ENCODE measurements at places on chromosomes 6 and 20.

- DNase-seq: peak; percentile 45
Measured at GRCh38 chr6:5507131-5507681, 245.9 kb downstream of the FARS2 start.

DNA sequence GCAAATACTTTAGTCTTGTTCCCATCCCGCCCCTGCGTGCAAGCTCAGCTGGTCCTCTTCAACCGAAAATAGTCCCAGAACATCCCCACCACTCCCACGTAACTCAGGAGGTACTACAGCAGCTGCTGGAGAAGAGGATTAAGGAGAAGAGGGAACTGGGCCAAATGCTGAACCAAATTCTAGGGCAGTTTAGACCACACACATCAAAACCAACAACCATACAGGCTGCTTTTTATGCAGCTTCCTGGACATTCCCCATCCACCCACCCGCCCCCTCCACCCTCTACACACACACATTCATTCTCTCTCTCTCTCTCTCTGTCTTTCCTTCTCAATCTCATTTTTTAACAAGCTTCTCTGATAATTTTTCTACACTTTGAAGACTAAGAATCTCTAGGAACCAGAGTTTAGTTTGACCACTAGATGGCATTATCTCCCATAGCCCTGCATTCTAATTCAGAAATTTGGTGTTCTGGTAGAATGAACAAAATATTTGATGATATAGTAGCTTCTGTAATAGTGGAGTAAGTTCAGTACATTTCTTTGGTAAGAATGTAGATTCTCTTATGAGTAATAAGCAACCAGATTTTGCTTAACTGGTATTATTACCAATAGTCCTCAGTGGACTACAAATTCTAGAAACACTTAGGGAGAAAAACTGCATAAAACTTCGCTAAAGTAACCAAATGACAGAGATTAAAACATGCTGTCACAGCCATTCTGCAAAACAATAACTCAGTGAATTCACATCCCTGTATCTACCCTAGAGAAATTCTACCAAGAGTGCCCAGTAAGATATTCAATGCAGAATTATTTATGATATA is 52.1 kb upstream of the BEND6 start:
- peak; percentile 56 for DNase-seq

- no peak for DNase-seq
Measured at GRCh38 chr20:22408521-22409402, 175.6 kb downstream of the FOXA2 start.

GRCh38 chr6:39515006-39515405 is 192.5 kb upstream of the KCNK16 start:
- no peak for DNase-seq

DNA sequence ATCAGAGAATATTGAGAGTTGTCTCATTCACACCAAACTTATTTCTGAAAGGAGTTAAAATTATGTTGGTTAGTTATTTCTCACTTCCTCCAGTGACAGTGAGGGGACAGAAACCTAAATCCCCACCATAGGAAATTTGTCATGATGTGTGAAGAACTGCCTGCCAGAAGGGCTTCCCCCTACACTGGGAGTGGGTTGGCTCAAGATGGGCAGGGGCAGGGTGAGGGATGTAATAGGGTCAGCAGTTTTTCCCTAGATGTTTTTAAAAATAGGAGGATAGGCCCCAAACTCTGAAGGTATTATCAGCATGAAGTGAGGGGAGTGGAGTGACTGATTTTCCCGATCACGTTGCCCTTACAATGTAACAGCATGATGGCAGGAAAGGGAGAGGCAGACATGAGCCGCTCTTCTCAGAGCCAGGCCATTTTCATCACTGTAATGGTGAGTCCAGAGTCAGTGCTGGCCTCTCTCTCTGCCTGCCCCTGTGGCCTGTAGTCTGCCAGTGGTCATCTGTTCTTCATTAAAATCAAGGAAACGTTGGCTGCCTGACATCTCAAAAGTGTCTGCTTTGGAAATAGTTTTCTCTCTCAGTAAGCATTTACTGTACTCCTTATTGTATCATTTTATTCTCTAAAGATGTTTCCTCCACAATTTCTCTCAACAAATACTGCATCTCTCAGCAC is 59.8 kb upstream of the SYNJ2 start:
- DNase-seq: no peak

- no peak for DNase-seq
Measured at GRCh38 chr20:49999329-49999728, 16.5 kb downstream of the SNAI1 start.

DNA sequence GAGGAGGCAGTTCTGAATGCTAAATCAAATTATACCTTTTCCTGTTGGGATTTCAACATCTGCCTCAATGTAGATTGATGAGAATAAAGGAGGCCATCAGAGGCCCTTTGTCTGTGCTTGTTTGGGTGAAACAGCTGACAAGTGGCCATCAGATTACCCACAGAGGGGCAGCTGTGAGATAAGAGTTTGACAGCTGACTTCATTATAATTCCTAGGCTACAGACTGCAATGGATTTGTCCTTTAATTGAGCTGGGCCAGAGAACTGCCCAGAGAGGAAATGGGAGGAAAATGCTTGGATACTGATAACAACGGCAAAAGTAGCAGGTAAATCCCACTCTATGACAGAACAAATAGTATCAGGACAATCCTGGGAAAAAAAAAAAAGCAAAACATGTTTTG is 649.4 kb downstream of the HDGFL1 start:
- no peak for DNase-seq

GRCh38 chr6:152474354-152474753 is 162.8 kb downstream of the SYNE1 start:
- no peak for DNase-seq

- peak; percentile 55 for DNase-seq
Measured at GRCh38 chr6:26342106-26343004, 22.6 kb upstream of the BTN3A2 start.

- DNase-seq: no peak
Measured at GRCh38 chr6:71139249-71139648, 149.4 kb upstream of the OGFRL1 start.

DNA sequence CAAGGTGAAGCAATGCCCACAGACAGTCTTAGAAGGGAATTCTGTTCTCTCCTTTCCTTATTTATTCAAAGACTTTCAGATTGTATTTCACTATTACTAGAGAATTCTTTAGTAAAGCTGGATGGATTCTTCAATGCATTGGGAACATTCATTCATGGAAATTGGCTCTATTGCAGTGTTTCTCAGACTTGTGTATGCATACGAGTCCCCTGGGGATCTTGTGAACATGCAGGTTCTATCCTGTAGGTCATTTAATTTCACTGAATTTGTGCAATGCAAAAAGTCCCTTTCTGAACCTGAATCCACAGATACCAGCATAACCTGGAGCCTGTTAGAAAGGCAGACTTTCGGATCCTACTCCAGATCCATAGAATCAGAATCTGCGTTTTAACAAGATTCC is 160.9 kb upstream of the AHI1 start:
- no peak for DNase-seq

GRCh38 chr6:81900616-81901015 is 148.1 kb upstream of the TENT5A start:
- DNase-seq: no peak

GRCh38 chr6:116387374-116387773 is 16.6 kb downstream of the DSE start:
- DNase-seq: peak; percentile 53

DNA sequence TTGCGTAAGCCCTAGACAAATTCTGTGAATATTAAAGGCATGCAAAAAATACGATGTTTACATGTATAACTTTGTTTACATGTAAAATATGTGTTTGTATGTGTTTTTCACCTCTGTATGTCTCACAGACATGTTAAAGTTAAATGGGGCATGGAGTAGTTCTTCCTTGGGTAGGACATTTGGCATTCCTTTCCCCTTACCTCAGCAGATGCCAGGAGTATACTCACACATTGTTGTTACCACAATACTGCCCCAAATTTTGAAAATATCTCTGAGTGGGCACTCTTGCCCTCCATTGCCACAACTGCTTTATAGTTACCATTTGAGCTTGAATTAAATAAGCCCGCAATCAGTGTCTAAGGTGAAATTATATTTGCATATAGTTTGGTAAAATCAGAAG is 147.5 kb downstream of the MYO6 start:
- peak; percentile 49 for DNase-seq
